ENCODE measurements at places on chromosomes 16 and 17.

GRCh38 chr17:76049836-76050537, 22.3 kb downstream of the SRP68 start:
- DNase-seq, result no peak

- no peak for DNase-seq
Measured at GRCh38 chr17:58965221-58965620, 141.5 kb downstream of the TRIM37 start.

GRCh38 chr17:17859909-17860765, 23.4 kb upstream of the SREBF1 start:
- DNase-seq, result peak; percentile 71

DNA sequence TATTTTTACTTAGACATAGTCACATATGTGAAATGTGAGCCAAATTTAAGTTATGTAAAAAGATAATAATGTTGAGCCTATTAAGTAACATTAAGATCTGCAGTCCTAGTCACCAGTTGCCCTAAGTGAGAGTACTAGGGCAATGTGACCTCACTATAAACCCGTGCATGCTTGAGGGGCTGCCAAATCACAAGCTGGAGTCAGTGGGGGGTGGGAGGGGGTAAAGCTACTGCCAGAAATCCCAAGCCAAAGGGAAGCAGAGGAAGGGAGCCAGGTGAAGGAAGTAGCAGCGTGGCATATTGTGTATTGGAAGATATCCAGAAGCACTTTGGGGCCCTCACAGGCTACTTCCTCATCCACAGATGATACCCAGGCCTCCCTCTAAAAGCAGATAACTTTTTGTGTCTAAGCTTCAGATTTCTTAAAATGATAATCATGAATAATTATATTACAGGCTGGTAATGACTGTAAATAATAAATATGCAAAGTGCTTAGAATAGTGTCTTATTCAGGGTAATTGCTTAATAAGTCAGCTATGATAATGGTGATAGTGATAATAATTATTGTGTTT, 134.1 kb downstream of the CA10 start:
- no peak for DNase-seq

DNA sequence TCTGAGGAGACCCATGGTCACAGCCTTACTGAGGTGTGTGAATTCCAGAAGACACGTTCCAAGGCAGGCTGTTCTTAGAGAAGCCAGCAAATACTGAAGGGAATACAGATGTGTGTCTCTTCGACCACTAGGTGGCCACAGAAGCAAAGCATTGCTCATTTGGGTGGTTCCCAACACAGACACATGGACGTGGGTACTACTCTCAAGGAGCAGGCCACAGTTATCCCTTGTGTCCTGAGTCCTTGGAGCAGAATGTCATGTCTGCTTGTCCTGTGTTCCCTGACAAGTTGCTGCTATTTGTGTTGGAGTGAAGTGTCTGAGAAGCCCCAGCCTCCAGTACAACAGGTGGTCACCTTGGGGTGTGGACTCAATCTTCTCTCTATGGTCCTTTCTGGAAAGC, 30.3 kb downstream of the HMOX2 start:
- peak; percentile 49 for DNase-seq

- DNase-seq, result no peak
Measured at GRCh38 chr17:61064087-61064951, 335.3 kb upstream of the TBX2 start.

- DNase-seq, result no peak
Measured at GRCh38 chr17:56523042-56523441, 70.5 kb upstream of the NOG start.

GRCh38 chr17:69326377-69327059, 415 bp downstream of the ABCA5 start:
- peak; percentile 1 for DNase-seq

DNA sequence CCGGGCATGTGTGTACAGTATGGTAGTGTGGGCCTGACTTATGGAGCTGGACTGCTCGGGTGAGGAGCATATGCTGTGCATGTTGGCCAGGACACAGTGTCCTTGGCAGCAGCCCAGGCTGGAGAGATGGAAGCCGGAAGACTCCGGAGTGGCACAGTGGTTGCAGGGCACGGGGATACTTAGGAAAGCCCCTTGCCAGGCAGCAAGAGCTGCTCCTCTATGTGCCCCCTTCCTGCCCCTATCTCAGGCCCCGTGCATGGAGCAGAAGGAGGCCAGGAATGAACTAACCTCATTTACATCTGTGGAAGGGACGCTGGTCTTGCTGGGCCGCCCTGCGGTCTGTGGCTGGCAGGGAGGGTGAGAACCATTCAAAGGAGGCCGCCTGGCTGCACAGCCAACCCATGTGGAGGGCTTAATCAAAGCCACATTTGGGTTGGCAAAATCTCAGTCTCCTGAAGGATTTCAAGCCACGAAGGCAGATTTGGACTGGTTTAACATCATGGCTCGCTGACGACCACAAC, 32.2 kb upstream of the RCVRN start:
- no peak for DNase-seq

DNA sequence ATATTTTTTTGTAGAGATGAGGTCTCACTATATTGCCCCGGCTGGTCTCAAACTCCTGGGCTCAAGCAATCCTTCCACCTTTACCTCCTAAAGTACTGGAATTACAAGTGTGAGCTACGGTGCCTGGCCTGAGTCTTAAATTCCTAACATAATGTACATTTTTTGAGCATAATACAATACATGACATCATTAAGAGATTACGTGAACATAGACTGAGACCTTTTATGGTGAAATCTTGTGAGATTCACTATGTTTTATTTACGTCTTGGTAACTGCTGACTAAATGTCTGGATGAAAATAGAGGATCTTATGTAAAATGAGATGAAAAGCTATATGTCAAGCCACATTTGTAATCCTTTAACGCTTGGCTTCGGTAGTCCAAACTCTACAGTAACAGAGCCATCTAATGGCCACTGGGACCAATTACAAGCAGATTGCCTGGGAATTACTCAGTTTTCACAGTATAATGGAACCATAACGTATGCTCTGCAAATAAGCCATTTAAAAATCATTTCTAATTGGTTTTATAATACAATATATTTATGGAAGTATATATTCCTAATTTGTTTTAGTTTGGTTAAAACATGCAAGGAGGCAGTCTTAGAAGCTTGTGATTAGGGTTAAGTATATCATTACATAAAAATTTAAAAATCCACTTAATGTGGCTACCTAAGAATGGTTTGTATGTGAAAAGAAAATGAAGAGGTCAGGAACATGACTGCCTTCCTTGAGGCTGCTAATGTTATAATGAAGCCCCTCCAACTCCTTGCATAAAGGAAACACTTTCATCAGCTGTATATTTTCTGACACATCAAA, 8.1 kb upstream of the EFCAB13 start:
- no peak for DNase-seq

DNA sequence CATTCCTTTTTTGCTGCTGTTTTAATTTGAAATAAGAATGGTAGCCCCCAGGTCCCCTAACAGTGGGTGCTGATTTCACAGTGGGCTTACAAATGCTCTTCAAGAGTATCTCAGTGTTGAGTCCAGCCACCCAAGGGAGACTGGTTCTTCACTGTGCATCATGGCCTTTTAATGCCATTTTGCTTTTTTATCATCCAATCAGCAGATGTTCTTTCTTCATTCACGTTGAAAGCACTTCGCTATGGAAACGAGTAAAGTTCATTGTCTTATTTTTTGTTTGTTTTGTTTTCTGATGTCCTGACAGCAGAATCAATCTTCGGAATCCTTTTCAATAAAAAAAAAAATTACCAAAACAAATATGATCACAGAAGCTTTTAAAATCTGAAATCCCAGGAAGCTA, 429.0 kb downstream of the MAF start:
- DNase-seq, result no peak

GRCh38 chr17:7548585-7549400, at the start of gene TNFSF12:
TNFSF12 (plus strand) TSS chr17:7549058; CDS start chr17:7549154, 96 bp downstream.
- peak; percentile 67 for DNase-seq

- DNase-seq, result no peak
Measured at GRCh38 chr16:74734361-74735161, 33.9 kb upstream of the MLKL start.

- no peak for DNase-seq
Measured at GRCh38 chr17:17044846-17045561, 2.7 kb downstream of the MPRIP start.

GRCh38 chr17:18187821-18188761, 4.5 kb downstream of the ALKBH5 start:
- DNase-seq, result peak; percentile 15

- DNase-seq, result no peak
Measured at GRCh38 chr17:40499551-40500189, 1.8 kb downstream of the TNS4 start.

DNA sequence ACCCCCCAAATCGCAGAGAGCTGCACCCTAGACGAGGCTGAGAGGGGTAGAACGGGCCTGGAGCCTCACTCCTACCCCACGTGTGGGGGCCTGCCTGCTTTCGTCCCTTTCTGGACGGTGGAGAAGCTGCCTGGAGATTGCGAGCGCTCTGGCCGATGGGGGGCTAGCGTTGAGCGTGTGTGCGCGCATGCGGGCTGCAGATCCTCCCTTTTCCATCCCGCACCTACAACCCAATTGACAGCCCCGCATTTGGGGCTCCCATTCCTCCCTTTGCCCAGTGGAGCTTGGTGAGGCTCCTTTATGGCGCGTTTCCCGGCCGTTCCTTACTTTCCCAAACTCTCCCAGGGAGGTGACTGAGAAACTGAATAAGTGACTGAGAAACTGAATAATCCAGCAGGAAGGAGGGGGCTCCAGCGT, 907 bp upstream of the ESRP2 start:
- peak; percentile 44 for DNase-seq

GRCh38 chr17:56661906-56662305, 68.4 kb downstream of the NOG start:
- no peak for DNase-seq

- peak; percentile 82 for DNase-seq
Measured at GRCh38 chr16:77211880-77212740, 12.9 kb downstream of the SYCE1L start.

GRCh38 chr17:8121407-8121680, 2.6 kb downstream of the HES7 start:
- DNase-seq, result no peak

- DNase-seq, result no peak
Measured at GRCh38 chr16:59905131-59905530, 1171.0 kb upstream of the GOT2 start.

DNA sequence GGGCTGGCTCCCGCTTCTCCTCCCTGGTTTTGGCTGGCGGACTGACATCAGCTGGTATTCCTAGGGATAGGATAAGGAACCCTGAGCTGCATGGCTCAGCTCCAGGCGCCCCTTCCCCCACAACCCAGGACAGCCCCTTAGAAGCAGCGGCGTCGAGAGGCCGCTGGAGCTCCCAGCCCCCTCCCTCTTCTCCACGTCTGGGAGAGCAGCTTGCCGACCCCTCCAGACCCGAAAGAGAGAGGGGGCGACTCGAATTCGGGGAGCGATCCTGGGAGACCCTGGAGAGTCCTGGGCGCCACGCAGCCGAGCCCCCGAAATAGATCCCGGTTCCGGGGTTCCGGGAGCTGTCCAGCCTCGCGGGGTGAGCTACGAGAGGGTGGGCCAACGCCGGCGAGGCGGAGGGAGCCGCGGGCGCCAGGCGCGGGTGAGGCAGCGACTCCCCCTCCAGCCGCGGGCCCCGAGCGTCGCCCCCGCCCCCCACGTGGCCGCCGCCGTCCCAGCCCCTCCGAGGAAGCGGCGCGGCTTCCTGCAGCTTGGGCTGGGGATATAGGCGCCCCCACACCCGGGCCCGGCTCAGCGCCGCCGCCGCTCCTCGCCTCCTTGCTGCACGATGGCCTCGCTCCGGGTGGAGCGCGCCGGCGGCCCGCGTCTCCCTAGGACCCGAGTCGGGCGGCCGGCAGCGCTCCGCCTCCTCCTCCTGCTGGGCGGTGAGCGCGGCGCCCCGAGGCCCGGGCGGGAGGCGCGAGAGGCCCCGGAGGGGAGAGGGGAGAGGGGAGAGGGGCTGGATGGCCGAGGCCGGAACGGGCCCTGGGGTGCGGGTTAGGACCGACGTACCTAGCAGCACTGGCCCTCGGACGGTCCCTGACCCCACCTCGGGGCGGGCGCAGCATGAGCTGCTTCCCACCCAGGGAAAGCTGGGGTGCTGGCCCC, at the start of gene RAMP2:
Gene RAMP2, plus strand, starts transcription at position 576 of the 930 bp plus-strand sequence. Its CDS starts 35 bp downstream, at position 611.
- peak; percentile 32 for DNase-seq

GRCh38 chr17:57295526-57296023, 39.3 kb downstream of the MSI2 start:
- DNase-seq, result no peak

GRCh38 chr17:21573961-21574610, 118.2 kb upstream of the KCNJ18 start:
- peak; percentile 29 for DNase-seq

GRCh38 chr17:75269844-75270217, 1.2 kb downstream of the MIF4GD start:
- DNase-seq, result no peak

- DNase-seq, result no peak
Measured at GRCh38 chr17:869567-870525, 87.7 kb downstream of the MRM3 start.

- no peak for DNase-seq
Measured at GRCh38 chr16:83171396-83171795, 544.6 kb downstream of the CDH13 start.

- DNase-seq, result peak; percentile 38
Measured at GRCh38 chr17:75872434-75873351, 5.7 kb downstream of the TRIM47 start.

- no peak for DNase-seq
Measured at GRCh38 chr17:8100763-8101162, 13.2 kb upstream of the ALOX12B start.

DNA sequence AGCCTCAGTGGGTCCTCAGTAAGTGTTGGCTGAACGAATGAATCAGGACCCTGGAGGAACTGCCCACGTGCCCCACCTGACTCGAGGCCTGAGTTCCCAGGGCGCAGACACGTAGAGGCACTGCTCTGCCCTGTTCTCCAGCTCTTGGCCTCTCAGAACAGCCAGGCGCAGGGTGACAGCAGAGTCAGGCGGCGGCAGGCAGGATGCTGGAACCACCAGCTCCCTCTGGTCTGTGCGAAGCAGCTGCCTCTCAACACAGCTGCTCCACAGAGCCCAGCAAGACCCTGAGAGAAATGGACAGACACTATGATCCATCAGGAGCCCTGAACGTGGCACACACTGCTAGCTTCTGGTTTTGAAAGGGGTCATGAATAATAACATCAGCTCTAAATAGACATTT, 53.1 kb upstream of the BCO1 start:
- DNase-seq, result no peak

- DNase-seq, result no peak
Measured at GRCh38 chr16:65315081-65315780, 193.4 kb upstream of the CDH11 start.

DNA sequence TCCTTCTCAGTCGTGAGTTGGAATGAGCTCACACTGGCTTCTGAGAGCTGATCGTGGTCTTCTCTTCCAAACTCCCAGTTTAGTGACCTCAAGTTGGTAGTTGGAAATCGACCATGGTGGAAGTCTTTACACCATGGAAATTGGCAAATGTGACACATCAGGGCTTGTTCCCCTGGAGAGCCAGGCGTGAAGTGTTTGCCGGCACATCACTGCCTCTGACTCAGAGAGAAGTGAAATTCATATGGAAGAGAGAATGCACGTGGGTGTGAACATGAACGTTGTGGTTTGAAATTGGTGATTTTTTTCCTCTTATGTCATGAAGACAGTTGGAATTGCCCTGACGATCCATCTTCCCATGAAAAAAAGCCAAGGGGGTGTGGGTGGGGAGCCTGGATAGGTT, 47.4 kb downstream of the AXIN2 start:
- no peak for DNase-seq

- no peak for DNase-seq
Measured at GRCh38 chr16:13154799-13155198, 253.4 kb downstream of the SHISA9 start.

GRCh38 chr16:75262800-75263127, 11.3 kb upstream of the BCAR1 start:
- no peak for DNase-seq
